ENCODE measurements at places on chromosomes 4 and X.
A peak's percentile ranks its signal among the peaks of the same experiment; 100 is the strongest.

GRCh38 chrX:3286196-3286945 is 60.1 kb downstream of the MXRA5 start:
- no peak for DNase-seq

- DNase-seq = no peak
These were observed 7.0 kb downstream of the FGFRL1 start for GRCh38 chr4:1018147-1019020.

- no peak for DNase-seq
These were observed 594.7 kb upstream of the GALNT7 start for GRCh38 chr4:172573899-172574298.

- DNase-seq = no peak
These were observed 52.6 kb downstream of the ZFYVE28 start for GRCh38 chr4:2365913-2366210.

GRCh38 chr4:111556141-111556781 is 589.0 kb upstream of the FAM241A start:
- no peak for DNase-seq

DNA sequence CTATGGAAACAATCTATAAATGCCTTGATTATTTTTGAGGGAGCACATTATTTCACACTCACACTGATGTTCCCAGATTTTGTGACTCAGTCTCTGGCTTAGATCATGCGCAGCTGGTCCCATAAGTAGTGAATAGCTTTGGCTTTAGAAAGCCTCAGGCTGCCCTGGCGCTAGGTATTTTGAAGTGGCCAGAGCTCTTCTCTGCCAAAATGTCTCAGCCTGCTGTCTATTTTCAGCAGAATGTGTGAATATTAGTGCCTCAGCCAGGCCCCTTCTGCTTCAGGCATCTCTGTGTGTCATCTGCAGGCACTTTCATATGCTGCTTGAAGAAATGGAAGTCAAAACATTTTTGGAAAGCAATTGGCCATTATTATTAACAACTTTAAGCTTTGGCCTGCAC is 931.0 kb upstream of the INTU start:
- DNase-seq = no peak

DNA sequence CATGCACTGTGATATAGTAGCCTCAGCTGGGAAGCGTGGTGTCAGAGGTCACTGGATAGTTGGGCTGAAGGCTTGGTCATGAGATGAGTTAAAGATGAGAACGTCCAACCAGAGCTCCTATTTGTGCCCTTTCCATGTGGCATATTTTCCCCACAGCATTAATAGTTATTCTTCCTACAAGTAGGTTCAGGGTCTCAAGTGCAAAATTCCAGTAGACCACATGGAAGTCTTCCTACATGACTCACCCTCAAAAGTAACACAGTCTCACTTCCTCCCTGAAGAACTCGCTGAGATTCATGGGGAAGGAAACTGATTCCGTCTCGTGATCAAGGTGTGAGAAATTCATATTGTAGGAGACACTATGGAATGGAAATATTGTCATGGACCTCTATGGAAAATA is 1212.5 kb upstream of the PRKX start:
- no peak for DNase-seq

- no peak for DNase-seq
These were observed 430.6 kb downstream of the BCOR start for GRCh38 chrX:39667191-39667590.

GRCh38 chrX:110671068-110671803 is 124.4 kb downstream of the CHRDL1 start:
- no peak for DNase-seq

- no peak for DNase-seq
These were observed 108.0 kb downstream of the LRBA start for GRCh38 chr4:150906987-150907633.

DNA sequence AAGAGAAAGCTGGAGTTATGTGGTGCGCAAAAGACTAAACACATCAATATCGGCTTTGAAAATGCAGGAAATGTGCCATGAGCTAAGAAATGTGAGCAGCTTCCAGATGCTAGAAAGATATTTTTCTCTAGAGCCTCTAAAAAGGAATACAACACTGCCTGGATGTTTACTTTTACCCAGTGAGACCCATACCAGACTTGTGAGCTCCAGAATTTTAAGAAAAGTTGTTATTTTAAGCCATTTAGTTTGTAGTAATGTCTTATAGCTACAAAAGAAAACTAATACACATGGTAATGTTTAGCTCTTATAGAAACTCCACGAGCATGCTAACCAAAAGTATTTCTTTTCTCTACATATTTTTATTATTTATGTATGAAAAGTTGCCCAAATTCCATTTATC is 1389.4 kb downstream of the C4orf33 start:
- no peak for DNase-seq

DNA sequence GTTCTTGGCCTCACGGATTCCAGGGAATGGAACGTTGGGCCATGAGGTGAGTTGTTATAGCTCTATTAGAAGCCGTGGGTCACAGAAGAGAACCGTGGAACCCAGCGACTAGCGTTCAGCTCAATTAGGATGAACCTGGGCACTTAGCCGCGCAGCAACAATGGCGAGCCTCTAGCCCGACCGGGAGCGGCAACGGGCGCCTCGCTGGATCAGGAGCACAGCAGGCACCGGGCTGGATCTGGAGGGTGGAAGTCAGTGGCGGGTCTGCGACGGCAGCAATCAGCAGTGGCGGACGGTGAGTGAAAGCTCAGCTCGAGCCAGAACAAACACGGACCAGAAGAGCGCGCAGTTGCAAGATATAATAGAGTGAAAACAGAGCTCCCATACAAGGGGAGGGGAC is 34.2 kb downstream of the AGA start:
- no peak for DNase-seq

- DNase-seq = no peak
These were observed 32.5 kb downstream of the DLG3 start for GRCh38 chrX:70476934-70477733.

- DNase-seq = no peak
These were observed 2.2 kb downstream of the FBXO8 start for GRCh38 chr4:174281182-174281737.

GRCh38 chrX:67759018-67759417 is 215.2 kb downstream of the AR start:
- DNase-seq = no peak

GRCh38 chr4:176422001-176422400 is 102.2 kb downstream of the SPCS3 start:
- DNase-seq = no peak

DNA sequence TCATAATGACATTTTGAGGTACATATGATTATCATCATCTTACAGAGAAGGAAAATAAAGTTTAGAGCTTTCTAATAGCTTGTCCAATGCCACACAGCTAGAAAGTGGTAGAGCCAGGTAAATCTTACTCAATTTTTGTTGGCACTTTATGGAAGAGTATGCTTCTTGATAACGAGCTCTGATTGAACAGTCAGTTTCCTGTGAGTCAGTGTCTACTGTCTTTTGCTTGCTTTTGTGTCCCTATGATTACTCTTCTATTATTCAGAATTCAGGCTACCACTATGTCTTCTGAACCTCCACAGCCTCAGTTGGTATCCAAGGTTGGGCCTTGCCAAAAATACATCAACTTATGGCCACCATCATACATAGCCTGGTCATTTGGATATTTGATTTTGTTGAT is 2.6 kb downstream of the FAAH2 start:
- DNase-seq = no peak

GRCh38 chr4:159343116-159343515 is 240.2 kb downstream of the RAPGEF2 start:
- DNase-seq = no peak

DNA sequence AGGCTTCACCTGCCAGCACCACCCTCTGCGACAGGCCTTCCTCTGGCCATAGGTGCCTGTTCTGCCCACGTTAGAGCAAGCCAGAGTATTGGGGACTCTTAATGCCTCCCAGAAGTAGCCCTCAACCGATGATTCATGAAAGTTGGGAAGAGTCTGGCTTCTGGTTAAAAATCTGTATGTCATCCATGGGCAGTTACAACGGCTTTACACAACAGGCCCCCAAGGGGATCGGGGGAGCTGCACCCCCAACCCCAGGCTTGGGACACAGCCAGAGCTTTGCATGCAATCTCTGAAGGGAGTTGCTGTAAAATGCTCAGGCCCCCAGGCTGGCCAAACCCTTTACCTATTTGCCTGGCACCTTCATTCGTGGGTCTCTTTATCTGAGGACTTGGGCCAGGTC is 5.4 kb upstream of the CYTL1 start:
- no peak for DNase-seq

GRCh38 chrX:47366041-47366722 is 4.2 kb upstream of the ZNF157 start:
- peak; percentile 73 for DNase-seq

- DNase-seq = no peak
These were observed 15.9 kb upstream of the TLR1 start for GRCh38 chr4:38820329-38821061.

GRCh38 chr4:12926189-12927066 is 557.7 kb downstream of the RAB28 start:
- no peak for DNase-seq

DNA sequence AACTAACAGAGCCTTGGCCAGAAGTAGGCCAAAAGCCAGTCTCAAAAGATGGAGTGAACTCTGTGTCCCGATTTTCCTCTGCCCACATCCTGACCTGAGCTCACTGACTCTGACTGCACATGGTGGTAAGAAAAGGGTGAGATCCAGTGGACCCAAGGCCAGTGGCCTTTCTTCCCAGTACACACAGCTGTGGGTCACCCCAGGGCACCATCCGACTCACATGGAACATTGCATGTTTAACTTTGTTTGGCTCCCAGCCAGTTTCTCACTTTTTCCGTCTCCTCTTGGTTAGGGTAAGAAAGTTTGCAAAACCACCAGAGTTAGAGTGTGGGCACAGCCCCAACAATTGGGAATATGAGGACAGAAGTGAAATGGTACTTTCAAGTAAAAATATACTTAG is 69.8 kb downstream of the GAB1 start:
- peak; percentile 23 for DNase-seq

DNA sequence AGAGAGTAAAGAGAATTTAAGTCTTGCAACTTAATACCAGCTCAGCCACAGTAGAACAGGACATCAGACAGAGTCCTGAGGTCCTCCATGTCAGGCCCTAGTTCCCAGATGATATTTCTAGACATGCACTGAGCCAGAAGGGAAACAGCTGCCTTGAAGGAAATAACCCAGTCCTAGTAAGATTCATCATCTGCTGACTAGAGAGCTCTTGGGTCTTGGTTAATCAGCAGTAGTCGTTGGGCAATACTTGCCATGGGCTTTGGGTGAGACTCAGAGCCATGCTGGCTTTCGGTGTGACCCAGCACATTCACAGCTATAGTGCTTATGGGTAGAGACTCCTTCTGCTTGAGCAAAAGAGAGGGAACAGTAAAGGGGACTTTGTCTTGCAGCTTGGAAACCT is 379.1 kb downstream of the AR start:
- DNase-seq = no peak

DNA sequence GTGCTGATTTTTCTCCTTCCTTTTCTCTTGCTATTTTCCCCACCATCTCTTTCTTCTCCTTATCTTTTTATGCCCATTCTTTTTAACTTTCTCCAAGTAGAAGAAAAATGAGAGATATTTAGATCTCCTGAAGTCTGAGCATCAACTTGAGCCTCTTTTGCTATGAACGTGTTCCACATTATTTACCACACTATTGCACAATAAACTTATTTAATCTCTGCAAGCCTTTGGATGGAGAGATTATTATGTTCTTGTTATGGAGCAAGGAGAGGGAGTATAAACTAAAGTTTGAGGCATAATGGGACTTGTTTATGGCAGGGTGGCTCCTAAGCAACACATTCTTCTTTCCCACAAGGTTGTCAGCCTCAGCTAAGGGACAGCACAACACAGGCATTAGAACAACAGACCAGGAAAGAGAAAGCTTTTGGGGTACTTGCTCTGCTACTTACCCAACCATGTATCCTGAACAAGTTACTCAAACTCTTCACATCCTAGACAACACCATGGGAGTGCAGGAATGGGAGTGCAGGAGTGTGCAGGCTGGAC is 365.5 kb upstream of the BOD1L1 start:
- DNase-seq = no peak

All from activated naive CD8-positive, alpha-beta T cell treated with anti-CD3 and anti-CD28 coated beads for 36 hours (primary cell).